ENCODE measurements at places on chromosomes 7 and 10. TPM values are rescaled to one million over a fixed set of nuclear protein-coding genes. Genes with fewer than 3 reads are reported as not detected.

Gene KCNIP2
- total RNA-seq: 1.8 TPM

Gene NPTX2
- 2.7 TPM for total RNA-seq

Gene LRIT1
- not detected for total RNA-seq

Gene SHLD2
- total RNA-seq: 22.0 TPM

Gene RET
- 0.28 TPM for total RNA-seq

Gene ZNF503
- 4.7 TPM for total RNA-seq

Gene MYPN
- total RNA-seq: 0.14 TPM

Gene BTBD16
- total RNA-seq: not detected

Gene SLC16A12
- not detected for total RNA-seq

Gene SSC4D
- 0.28 TPM for total RNA-seq

Gene VPS26A
- 26.9 TPM for total RNA-seq
